Kidney capillary endothelial cell (primary cell): ENCODE measurements at places on chromosomes 4 and X.

- DNase-seq, result no peak
Observed at GRCh38 chr4:166585491-166585890, 648.8 kb downstream of the SPOCK3 start.

DNA sequence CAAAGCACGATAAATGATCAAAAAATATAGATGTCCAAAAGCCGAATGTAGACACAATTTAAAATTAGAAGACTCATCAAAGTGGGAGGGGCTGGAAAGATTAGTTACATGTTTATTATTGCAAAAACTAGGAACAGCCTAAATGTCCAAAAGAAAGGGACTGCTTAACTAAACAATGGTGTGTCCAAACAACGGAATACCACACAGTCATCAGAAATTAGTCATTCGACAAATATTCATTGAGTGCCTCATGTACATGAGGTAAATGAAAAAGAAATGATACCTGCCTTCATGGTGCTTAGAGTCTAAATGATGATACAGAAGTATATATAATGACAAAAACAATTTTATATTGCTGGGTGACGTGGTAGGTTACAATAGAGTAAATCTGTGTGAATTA, 139.7 kb downstream of the MAML3 start:
- DNase-seq, result no peak

- DNase-seq, result peak; percentile 39
Observed at GRCh38 chr4:109434007-109434971, 674 bp downstream of the SEC24B start.

GRCh38 chr4:176844448-176844847, 51.7 kb upstream of the VEGFC start:
- no peak for DNase-seq

GRCh38 chr4:15963001-15963451, at the start of gene FGFBP2:
Gene FGFBP2, minus strand, starts transcription at chr4:15963175. Its CDS starts 46 bp downstream, at chr4:15963129.
- DNase-seq, result peak; percentile 21

DNA sequence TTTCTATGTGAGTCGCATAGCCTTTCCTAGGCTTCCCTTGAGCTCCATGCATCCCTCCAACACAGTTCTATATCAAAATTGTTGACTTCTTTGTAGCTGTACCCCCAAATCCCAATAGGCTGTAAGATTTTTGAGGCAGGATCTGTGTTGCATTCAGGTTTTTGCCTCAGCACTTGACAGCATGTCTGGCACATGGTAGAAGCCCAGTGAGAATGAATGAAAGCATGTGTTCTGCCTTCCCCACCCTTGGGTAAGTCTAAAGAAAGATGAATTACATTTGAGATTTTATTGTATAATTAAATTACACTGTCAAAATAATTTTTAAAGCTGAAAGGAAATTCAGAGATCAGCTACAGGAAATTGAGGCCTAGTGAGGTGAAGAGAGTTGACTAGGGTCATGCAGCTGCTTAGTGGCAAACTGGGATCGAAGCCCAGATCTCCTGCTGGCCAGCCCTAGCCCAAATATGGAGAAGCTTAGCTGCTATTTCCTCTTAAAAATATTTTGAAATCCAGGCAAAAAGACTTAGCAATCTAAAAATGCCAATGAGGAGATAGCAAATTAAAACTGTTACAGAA, 122.5 kb downstream of the SPATA18 start:
- no peak for DNase-seq

GRCh38 chrX:54171527-54172250, 11.4 kb downstream of the FAM120C start:
- DNase-seq, result no peak

GRCh38 chr4:170089274-170089667, 485 bp downstream of the AADAT start:
- peak; percentile 31 for DNase-seq

- DNase-seq, result no peak
Observed at GRCh38 chr4:11424000-11424399, 4.7 kb downstream of the HS3ST1 start.

GRCh38 chrX:150217609-150218008, 145.5 kb upstream of the MAMLD1 start:
- no peak for DNase-seq

GRCh38 chrX:68398291-68398690, 35.0 kb downstream of the OPHN1 start:
- DNase-seq, result no peak
